Activated gamma-delta T cell (primary cell): ENCODE measurements at places on chromosomes 3 and 15.

- DNase-seq = no peak
These were observed 368.0 kb downstream of the MFSD1 start for GRCh38 chr3:159169828-159170227.

DNA sequence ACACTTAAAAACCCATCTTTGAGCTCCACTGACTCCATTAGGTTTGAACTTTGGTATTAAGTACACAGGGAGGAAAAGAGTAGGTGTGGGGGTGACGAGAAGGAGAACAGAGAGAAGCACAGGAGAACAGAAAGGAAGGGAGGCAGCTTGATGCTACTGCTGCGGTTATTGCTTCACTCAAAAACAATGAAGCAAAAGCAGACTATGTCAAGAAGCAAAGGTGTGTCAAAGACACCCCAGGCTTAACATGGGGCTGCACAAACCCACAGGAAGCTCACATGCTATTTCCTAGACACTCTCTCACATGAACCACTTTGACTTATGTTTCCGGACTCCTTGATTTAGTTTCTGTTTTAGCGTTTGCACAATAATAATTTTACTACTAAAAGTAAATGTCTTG lies 961.0 kb upstream of the CFAP20DC start:
- no peak for DNase-seq

DNA sequence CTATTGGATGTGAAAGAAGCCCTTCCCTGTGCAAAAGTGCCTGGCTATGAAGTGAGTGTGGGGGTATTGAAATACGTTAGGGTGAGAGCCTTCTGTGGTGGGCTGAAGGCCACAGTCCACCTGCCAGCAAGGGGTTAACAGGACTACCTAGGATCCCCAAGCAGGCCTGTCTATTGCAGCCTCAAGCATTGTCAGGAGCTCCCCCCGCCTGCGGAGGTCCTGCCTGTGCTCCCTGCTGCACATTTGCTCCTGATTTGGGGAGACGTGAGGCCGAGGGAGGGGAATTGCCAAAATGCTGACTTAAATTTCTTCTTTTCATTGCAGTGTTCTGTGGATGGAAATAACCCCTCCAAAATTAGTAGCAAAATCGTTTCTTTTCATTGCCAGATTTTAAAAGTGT lies 56.2 kb downstream of the GABRG3 start:
- no peak for DNase-seq

GRCh38 chr3:116614795-116615362 lies 94.7 kb upstream of the TUSC7 start:
- DNase-seq = no peak

DNA sequence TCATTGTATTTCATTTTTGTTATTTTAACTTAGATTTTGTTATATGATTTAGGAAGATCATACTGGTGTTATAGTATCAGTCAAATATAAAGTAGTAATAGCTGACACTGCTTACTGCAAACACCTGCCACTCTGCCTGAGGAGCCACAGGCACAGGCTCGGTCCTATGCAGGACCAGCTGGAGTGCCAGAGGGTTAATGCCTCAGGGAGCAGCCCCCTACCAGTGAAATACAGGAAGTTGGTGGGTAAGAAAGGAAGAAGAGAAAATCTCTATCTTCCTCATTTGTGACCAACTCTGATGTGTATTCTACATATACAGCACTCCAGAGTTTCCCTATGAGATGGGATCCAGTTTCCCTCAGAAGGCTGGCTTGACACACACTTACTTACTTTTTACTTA lies 593.3 kb downstream of the UNC13C start:
- DNase-seq = no peak

DNA sequence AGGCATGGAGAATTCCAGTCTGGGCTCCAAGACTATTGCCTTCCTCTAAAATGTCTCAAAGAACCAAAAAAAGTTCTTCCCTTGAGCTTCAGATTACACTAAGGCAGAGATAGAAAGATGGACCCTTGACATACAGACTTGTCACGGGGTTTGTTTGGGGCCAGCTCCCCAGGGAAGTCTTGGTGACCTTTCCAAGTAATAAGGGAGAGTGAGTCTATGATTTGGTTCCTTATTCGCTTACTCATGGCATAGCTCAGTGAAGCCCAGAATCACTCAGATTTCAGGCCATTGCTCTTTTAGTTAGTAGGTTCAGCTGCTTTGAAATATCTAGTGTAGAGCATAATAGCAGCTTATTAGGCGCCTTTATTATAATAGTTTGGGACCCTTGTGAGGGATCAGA lies 90.3 kb downstream of the PLCL2 start:
- DNase-seq = no peak

GRCh38 chr15:71231758-71232157 lies 116.5 kb downstream of the THSD4 start:
- DNase-seq = no peak

DNA sequence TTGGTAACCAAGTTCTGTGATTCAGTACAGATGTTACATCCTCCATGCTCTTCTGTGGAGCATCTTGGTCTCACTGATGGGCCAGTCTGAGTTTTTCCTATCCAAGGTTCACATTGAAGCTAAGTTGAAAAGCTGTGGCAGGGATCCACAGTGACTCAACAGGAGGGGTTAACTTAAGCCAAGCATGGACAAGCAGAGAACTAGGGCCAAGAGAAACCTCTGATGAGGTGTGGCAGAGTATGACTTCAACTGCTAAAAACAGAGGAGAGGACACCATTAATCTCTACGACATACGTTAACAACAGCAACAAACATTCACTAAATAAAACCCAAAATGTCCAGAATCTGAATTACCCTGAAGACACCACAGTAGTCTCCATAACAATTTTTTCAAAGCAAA lies 268.1 kb upstream of the UBE2E2 start:
- no peak for DNase-seq

DNA sequence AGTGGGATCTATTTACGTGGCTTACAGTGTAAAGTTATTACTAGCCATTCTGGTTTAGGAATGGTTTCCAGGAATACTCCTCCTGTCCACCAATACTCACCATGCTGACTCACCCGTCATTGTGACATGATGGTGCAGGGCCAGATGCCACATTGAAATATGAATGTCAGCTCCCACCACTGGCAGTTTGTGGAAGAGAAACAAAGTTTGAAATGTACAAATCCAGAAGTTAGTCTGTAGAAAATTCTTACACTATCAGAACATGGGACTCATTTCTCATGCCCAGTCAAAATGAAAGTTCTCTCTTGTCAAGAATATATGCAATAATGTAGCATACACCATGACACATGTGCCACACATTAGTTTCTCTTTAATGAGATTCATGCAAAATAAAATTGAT lies 14.4 kb upstream of the TSPAN3 start:
- DNase-seq = no peak

DNA sequence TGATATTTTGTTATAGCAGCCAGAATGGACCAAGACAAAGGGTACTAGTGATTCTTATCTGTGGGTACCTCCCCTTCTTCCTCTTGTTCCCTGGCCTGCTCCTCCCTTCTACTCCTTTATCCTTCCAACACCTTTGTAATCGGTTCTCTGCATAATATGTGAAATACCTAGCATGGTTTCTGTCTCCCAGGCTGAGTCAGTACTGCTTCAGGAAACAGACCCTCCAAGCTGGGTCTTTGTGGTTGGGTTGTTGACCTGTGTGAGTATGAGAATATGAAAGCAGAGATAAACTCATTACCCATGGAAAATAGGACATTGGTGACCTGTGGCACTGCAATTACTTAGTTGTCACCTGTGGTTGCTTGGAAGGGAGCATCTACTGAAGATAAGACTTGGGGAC lies 69.3 kb upstream of the KLF13 start:
- no peak for DNase-seq

DNA sequence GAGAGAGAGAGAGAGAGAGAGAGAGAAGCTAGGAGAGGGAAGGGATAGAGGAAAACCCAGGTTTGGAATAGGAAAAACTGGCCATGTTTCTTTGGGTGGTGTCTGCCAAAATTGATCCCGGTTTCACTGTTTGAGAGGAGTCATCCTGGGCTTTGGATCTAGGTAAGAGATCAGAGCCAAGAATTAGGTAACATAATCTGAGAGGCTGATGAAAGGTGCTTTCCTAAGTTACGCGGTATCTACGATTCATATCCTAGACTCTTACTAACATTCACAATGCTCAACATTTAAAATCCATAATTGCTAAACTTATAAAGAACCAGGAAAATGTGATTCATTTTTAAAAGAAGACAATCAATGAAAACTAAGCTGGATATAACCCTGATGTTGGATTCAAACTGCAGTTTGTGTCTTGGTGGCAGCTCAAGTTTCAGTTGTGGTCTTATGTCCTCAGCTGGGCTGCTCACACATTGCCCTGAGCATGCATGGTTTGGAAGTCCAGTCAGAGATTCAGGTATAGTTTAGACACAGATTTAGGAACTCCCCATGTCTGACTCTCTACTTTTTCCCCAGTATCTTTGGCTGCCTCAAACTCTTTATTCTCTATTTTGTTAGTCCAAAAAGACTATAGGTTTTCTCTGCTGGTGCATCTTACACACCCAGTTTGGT lies 42.5 kb upstream of the FMN1 start:
- DNase-seq = no peak

GRCh38 chr3:29686889-29687592 lies 406.2 kb downstream of the RBMS3 start:
- no peak for DNase-seq

DNA sequence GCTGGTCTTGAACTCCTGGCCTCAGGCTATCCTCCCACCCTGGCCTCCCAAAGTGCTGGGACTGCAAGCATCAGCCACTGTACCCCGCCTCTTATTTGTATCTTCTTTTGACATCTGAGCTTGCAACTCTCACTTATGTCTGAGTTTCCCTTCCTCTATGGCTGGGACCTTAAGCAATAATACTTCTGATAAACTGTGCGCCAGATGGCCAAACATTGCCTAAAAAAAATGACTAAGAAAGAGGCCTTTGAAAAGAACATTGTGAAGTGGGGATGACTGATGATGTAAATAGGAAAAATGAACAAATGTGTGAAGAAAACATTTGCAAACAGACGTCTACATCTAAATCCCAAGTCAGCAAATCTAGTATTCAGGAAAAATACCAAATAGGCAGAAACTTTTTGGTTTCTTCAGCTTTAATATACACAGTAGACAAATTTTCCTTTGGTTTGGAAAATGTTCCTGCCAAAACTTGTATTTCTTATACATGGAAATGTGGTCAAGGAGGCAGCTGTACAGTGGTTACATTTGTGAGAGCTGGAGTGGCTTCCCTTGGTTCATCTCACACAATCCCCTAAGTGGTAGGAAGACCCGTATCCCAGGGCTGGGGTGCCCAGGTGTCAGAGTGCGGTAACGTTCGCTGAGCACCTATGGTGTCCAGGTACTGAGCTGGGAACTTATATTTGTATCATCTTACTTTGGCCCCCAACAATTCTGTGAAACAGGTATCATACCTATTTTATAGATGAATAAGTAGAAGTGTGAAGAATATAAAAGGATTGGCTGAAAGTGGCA lies 11.6 kb upstream of the TFRC start:
- DNase-seq = no peak

DNA sequence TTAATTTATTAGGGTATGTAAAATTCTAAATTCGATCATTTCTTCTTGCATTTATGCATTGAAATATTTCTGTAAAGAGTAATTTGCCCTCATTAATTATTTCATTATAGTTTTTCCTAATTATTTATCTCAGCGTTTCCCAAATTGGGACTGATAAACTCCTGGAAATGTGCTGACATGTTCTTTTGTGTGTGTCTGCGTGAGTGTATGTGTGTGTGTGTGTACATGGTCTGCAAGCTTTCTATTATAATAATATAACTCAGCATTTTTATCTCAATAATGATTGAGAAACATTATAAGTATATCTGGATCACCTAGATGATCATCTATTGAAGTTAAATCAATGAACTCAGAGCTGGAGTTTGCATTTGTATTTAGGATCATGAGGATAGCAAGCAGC lies 38.7 kb downstream of the TMEM45A start:
- DNase-seq = no peak

GRCh38 chr15:77759896-77760592 lies 127.3 kb upstream of the LINGO1 start:
- no peak for DNase-seq

DNA sequence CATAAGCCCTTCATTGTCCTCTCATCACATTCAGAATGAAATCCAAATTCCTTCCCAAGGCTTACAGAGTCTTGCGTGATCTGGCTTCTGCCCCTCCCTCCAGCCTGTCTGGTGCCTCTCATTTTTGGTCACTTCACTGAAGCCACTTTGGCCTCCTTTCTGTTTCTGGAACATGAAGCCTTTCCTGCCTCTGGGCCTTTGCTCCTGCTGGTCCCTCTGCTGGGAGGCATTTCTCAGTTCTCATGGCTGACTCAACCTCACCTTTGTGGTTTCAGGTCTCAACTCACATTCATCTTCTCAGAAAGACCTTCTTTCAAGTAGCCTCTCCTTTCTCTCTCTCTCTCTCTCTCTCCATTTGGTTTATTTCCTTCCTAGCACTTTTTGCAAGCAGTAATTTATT lies 43.9 kb upstream of the BHLHE40 start:
- DNase-seq = no peak

GRCh38 chr3:24551626-24552025 lies 57.0 kb upstream of the THRB start:
- no peak for DNase-seq

DNA sequence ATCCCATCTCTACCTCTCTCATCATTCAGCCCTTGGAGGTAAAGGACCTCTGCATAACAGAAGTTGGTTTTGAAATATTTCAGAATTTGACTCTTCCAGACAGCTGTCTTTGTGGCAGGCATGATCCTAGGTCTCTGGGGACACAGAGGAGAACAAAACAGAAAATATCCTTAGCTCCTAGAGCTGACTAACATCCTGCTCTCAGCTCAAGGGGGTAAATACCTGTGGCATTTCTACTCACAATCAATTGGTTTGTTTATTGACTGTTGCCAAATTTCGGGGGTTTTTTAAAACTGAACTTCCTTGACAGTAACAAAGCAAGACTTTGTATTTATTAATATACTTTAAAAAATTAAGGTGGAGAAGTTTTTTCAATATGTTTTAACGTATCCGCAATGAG lies 78.8 kb downstream of the EOMES start:
- DNase-seq = no peak

DNA sequence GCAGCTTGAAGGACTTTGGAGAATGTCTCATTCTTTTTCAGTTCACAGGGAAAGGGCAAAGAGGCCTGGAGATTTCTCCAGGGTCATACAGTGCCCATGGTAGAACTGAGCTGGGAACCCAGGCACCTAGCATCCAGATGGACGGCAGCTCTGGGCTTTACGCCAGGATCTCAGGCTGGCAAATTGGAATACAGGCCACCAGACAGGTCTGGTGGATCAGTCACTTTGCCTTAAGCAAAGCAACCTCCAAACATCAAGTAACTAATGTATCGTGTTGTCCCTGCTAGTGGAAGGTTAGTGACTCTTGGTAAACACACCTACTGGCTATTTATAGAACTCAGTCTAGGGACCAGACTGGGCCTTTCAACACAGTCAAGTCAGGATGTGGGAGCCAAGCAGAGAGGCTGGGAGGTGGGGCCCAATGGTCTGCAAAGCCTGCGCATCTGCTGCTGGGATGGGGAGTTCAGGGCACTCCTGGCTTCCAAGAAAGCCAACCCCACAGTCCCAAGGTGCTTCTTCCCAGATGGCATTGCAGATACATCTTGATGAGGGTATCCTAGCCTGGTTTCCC lies 30.2 kb downstream of the RPLP1 start:
- DNase-seq = no peak

GRCh38 chr3:194925614-194926013 lies 239.9 kb downstream of the FAM43A start:
- DNase-seq = no peak

- DNase-seq = no peak
These were observed 43.1 kb upstream of the TP63 start for GRCh38 chr3:189588070-189588469.

GRCh38 chr15:48721061-48721810 lies 75.7 kb upstream of the FBN1 start:
- no peak for DNase-seq

- DNase-seq = no peak
These were observed 53.3 kb upstream of the SLC6A11 start for GRCh38 chr3:10762611-10763247.

- DNase-seq = no peak
These were observed 243.8 kb upstream of the PEX5L start for GRCh38 chr3:180280555-180280954.
